ENCODE measurements at places on chromosomes 2 and 18.

DNA sequence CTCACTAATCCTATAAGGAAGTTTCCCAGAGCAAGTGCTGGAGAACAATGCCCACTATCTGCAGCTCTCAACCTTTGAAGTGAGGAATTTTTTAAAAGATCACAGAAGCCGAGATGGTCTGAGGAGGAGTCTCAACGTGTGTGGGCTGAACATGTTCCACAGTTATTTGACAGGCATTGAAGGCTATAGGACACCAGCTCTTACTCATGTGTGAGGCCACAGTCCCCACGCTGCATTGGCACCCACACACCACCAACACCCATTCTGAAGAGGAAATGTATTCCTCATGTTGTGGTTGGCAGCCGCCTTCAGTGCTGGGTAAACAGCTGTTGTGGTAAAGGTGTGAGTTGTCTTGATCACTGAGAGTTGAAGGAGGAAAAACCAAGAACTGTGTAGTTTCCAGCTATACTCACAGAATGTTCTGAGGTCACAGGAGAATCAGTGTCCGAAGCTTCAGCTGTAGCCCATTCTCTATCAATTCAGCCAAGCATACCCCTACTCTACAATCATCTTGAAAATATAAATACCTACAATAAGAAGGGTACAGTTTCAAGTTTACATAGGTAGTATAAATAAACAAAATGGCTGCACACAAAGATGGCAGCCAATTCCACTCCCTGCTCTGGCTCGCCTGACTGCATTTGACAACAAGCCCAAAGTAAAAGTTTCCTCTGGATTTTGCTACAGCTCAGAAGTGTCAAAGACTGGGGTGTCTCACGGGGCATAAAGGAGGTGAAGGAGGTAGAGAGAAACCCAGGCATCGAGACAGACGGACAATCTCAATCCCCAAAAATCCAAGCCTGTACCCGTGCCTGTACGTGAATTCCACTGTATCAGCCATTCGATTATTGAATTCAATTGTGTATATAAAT lies 12.1 kb downstream of the CD226 start:
- DNase-seq = no peak

GRCh38 chr18:13543811-13544732 lies 182.3 kb downstream of the FAM210A start:
- DNase-seq = no peak

DNA sequence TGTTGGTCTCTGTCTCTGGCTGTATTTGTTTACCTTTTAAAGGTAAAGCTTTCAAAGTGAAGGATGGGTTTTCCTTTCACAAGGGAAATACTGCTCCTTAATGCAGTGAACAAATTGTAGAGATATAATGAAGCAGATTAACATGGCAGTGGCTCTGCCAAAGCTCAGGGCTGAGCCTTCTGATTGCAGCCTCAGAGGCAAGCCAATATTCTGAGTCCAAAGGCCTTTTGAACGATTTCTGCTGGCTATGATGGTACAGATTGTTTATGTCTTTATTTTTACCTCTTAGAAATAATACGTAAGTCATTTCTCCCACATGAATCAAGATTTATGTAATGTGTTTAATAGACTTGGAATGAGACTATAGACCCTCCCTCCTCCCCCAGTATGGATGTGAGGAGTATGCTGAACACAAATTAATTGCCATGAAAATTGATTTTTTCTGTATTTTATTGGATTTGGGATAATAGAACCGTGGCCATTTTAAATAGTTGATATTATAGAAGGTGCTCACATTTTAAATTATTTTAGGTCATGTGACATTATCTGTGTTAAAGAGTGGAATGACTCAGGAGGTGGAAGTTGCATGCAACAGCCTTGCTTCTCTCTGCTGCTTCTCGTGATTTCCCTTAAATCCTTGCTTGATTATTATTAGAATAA lies 772 bp downstream of the SCN2A start:
- no peak for DNase-seq

- DNase-seq = no peak
These were observed 150.7 kb upstream of the SPRED2 start for GRCh38 chr2:65583061-65583460.

DNA sequence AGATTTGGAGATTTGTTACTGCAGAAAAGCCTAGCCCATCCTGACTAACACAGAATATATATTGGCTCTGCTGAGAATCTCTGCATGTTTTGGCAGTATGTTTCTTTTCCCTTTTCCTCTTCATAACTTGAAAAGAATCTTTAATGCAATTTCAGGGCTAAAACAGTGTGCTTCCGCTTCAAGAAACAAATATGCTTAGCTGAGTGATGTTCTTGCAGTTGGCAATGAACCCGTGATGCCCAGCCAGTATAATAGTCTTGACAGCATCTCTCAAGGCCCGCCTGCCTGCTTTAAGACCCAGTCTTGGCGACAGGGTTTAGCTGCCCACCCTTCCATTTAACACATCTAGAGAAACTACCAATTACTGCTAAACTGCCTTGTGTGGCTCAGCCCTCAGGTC lies 184.5 kb downstream of the INO80D start:
- DNase-seq = no peak

GRCh38 chr2:898319-898718 lies 52.3 kb upstream of the SNTG2 start:
- DNase-seq = peak; percentile 1

- DNase-seq = no peak
These were observed 987.4 kb downstream of the SUCLG1 start for GRCh38 chr2:83471655-83472054.

DNA sequence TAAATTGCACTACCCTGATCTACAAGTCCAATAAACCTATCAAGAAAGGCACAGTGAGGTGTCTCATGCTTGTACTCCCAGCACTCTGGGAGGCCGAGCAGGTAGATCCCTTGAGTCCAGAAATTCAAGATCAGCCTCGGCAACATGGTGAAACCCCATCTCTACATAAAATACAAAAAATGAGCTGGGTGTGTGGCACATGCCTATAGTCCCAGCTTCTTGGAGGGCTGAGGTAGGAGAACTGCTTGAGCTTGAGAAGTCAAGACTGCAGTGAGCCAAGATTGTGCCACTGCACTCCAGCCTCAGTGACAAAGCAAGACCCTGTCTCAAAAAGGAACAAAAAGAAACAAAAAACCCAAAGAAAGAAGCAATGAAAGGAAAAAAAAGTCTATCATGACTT lies 58.9 kb downstream of the ROCK2 start:
- no peak for DNase-seq

DNA sequence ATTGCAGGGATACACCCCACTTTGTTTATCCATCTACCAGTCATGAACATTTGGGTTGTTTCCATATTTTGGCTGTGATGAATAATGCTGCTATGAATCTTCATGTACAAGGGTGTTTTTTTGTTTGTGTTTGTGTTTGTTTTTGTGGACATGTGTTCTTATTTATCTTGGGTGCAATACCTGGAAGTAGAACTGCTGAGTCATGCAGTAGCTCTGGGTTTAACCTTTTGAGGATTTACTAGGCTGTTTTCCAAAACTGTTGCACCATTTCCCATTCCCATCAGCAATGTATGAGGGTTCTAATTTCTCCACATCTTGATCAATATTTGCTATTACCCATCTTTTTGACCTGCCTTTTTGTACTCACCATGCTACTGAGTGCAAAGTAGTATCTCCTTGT lies 140.0 kb upstream of the CYP1B1 start:
- DNase-seq = no peak

GRCh38 chr2:43158259-43158880 lies 68.0 kb downstream of the ZFP36L2 start:
- DNase-seq = no peak

GRCh38 chr2:172339371-172340010 lies 87.9 kb upstream of the ITGA6 start:
- DNase-seq = peak; percentile 49

DNA sequence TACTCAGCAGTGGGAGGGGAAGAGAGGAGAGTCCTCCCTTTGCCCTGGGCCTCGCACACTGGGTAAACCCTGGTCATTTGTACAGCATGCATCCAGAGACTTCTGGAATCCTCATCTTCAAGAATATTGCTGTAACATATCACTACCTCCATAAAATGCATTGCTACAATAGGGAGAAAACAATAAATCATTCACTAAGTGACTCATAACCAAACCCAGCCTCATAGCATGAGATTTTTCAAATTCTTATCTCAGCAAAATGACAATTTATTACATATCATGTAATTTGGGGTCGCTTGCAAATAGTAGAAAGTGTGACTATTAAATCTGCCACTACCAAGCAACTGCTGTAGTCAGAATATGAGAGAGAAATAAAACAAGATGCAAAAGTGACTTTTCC lies 189.4 kb downstream of the ALK start:
- DNase-seq = no peak

- no peak for DNase-seq
These were observed 1.9 kb upstream of the ESPNL start for GRCh38 chr2:238097988-238098871.

DNA sequence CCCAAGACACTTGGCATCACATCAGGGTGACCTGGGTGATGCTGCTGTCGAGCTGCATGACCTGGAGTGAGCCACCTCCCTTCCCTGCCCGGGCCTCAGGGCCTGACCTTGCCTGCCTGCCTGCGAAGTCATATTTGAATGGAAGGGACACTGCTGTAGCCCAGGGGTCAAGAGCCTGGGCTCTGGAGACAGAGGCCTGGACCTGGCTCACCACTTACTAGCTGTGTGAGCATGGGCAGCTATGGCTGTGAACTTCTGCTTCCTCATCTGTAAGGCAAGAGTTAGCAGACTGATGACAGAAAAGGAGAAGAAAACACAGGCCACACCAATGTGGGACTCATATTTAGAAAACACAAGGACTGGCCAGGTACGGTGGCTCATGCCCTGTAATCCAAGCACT lies 118.7 kb downstream of the ZFP36L2 start:
- no peak for DNase-seq

DNA sequence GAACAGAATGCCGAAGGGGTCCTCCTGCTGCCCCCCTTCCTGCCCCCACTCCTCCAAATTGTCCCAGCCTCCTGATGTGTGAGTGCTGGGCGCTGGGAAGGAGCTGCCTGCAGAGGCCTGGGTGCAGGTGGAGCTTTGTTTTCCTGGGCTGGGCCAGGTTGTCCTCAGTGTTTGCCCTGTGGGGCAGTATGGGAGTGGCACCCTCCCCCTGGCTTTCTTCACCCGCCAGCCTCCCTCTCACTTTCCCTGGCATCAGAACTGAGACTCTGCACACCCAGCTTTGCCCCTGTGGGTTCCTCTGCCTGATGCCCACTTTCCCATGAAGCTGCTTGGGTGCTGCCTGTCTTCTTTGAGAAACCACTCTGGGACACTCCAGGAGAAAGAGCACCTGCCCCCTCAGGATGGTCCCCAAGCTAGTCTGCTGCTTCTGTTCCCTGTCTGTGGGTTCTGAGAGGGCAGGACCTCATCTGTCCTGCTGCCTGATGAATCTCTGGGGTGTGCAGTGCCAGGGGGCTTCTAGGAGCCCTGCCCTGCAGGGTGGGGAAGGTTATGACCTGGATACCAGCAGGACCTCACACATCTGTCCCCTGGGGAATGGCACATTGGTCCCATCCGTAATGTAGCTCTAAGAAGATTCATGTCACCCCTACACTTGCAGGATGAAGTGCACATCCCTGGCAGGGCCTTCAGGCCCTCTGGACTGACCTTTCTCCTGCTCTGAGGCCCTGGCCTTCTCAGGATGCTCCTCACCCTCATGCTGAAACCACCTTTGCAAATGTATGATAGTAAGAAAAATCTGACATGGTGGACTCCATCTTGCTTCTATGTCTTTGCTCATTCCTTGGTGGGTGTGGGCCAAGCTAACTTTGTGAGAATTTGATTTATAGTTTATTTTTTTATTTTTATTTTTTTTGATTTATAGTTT lies 146.8 kb upstream of the HS6ST1 start:
- no peak for DNase-seq

- DNase-seq = no peak
These were observed 2045.9 kb upstream of the CELF4 start for GRCh38 chr18:39611381-39612100.

- DNase-seq = no peak
These were observed at the start of gene POMC for GRCh38 chr2:25168256-25169072. Gene POMC (minus strand): TSS chr2:25168580. CDS start chr2:25164772, 3,808 bp downstream.

GRCh38 chr2:168584911-168585310 lies 128.8 kb downstream of the CERS6 start:
- DNase-seq = no peak

- DNase-seq = no peak
These were observed 336.7 kb upstream of the ATP5MC3 start for GRCh38 chr2:175518206-175518605.

DNA sequence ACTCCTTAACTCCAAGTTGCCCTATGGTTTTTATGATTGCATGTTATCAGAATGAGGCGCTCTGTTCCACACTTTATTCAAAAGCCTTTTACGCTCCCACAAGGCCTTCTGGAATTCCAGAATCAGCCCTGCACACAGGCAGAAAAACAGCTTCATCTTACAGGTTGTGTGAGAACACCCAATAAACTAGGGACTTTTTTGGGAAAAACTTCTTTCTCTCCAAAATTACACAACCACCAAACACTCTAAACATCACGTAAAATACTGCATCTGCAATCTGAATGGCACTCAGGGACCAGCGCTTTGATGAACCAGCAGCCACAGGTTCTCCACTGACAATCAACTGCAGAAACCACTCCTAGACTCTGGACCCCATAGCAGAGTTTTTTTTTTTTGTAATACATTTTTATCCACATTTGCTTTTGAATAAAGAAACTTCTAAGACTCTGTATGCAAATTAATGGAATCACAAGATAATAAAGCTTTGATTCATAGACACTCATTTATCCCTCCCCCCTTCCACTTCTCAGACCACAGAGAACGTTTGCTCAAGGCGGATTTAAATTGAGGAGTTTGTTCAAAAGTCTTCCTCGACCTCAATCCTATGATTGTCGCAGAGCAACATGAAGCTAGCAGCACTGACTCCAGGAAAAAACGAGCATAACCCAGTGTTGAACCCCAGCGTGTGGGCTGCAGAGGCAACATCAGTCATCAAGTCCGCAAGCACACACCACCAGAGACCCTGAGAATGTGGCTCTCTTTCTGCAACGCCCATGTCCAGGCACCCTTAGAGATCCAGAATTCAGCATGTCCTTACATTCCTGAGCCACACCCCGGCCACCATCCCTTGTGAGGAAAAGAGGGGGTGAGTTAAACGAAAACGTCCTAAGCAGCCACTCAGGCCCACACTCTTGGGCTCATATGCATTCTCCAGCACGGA lies 116.5 kb downstream of the MBP start:
- no peak for DNase-seq

Data from hematopoietic multipotent progenitor cell (in vitro differentiated cells).